ENCODE measurements at places on chromosomes 6 and 20.
A peak's percentile ranks its signal among the peaks of the same experiment; 100 is the strongest.

DNA sequence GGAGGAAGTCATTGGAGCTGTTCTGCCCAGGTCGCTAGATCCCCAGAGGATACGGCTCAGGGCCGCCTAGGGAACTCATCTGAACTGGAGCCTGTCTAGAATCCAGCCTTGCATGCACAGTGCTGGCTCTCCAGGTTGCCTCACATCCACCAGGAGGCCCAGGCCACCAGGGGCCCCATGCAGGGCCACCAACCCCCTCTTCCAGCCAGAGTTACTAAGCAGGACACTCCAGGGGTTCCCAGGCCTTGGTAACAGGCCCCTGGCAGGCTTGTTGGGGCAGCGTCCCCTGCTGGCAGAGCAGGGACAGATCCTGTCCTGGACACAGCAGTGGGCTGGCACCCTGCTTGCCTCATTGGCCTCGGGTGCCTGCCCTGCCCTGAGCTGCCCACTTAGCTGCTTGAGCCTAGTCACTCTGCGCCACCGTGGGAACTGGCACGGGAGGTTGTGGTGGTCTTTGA is 35.3 kb downstream of the EFCAB8 start:
- DNase-seq: peak; percentile 23

DNA sequence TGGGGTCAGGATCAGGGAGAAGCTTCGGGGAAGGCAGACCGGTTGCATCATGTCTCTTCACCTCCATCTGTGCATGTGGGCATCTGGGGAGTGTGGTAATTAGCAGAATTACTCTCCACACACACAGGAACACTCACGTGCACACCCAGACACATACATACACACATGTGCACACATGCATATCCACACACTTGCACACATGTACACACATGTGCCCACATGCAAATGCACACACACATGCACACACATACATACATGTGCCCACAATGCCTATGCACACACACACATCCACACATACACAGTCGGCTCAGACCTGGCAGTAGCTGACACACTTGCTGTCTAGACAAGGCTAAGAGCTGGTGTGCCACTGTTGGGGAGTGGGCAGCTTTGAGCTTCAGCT is 212.3 kb upstream of the PMEPA1 start:
- no peak for DNase-seq

- DNase-seq: no peak
These were observed 70.9 kb upstream of the PLEKHG1 start for GRCh38 chr6:150528648-150529285.

DNA sequence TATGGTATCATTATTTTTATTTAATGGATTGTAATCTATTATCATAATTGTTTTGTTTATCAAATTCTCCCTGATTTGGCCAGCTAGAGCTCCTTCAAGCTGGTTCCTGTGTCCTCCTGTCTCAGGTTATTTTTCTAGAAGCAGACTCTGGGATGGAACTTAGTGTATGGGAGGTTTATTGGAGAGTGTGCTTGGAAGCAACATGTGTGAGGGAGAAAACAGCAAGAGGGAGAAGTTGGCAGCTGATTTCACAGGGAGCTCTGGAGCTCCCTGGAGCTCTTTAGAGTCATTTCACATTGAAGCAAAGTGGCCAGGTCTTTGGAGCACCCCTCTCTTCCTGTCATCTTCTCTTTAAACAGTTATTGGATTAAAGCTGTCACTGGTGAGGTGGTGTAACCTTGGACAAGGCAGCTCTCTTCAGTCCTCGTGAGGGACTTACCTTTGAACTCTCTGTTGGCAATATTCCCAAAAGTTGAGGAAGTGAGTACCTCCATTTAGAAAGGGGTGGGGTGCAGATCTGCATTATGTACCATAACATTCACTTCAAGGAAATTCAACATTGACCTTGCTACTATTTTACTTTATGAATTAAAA is 103.6 kb downstream of the PHF3 start:
- DNase-seq: no peak

DNA sequence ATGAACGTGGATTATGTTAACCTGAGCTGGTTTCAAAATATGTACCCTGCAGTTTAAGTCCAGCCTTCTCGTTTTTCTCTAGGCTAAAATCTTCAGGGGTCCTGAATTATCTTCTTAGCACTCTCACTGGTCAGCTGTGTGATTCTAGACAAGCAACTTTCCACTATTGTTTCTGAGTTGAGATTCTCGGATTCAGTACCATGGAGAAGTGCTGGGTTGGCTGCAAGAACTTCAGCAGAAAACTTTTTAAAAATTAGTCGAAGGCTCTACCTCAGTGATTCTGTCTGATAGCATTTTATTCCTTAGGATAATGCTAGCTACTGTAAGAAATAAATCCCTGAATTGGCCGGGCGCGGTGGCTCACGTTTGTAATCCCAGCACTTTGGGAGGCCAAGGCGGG is 173.7 kb downstream of the GRM1 start:
- DNase-seq: no peak

DNA sequence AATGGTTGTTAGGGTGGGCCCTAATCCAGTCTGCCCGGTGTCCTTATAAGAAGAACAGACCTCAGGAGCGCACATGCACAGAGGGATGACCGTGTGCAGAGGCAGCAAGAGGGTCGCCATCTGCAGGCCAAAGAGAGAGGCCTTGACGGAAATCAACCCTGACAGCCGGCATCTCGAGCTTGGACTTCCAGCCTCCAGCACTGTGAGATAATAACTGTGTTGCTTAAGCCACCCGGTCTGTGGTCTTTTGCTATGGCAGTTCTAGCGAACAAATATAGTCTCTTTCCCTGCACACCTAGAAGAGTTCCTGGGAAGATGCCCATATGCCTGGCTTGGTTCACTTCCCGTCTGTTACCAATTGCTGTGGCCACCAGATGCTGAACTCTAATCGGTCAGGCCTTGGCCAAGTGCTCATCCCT is 35.3 kb upstream of the PTGIS start:
- peak; percentile 85 for DNase-seq

DNA sequence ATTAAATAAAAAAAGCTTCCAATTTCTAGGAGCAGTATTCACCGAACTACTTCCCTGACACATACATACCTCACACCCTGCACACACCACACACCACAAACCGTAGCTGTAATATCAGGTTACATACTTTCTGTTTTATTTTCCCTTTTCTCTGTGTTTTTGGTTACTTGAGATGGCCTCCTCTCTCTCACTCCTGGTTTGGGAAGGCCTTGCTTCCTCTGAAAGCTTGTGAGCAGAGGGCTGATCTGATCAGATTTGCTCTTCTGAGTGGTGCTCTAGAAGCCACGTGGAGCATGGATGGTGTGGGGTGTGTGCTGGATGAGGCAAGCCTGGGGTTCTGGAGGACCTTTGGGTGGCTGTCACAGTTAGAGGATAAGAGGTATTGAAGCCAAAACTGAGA is 20.9 kb downstream of the UTRN start:
- no peak for DNase-seq

DNA sequence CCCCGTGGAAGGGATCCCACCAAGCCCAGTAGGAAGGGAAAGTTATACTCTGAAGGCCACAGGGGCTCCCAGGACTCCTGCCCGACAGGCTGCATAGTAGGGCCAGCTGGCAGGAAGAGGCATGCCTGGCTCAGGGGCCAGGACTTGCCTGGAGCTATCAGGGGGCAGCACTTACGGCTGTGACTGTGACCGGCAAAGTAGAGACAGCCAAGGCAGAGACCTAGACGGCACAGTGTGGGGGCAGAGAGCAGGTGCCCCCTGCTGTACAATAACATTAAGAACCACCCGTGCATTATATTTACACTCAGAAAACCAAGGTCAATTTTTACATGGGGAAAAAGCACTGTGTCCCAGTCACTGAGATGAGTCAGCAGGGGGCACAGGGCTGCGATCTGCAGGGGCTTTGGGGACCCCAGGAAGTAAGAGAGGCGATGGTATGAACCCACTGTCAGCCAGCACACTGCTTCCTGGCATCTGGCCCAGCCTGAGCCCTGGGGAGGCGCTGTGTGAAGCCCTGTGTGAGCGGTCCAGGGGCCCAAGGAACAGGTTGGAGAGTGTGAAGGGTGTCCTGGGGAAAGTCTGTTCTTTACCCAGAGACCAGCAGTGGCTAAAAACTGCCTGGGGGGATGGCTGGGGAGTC is 9.9 kb downstream of the CCDC167 start:
- no peak for DNase-seq

DNA sequence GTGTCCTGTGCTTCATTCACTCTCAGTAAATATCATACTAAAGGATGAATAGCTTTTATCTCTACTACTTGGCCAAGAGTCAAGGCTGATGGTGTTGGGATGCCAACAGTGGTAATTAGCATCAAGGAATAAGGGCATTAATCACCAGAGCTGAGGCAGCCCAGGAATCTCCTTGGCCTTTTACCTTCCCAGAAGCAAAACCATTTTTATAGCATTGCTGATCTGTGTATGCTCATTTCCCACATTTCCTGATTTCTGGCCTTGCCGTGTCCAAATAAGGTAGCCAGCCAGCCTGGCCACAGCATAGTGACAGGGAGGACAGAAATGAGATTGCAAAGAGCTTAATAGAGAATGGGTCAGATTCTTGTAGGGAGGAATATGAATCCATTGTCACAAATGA is 76.7 kb upstream of the FOXO3 start:
- no peak for DNase-seq

GRCh38 chr6:33521489-33522091 is 58.5 kb downstream of the BAK1 start:
- DNase-seq: no peak

DNA sequence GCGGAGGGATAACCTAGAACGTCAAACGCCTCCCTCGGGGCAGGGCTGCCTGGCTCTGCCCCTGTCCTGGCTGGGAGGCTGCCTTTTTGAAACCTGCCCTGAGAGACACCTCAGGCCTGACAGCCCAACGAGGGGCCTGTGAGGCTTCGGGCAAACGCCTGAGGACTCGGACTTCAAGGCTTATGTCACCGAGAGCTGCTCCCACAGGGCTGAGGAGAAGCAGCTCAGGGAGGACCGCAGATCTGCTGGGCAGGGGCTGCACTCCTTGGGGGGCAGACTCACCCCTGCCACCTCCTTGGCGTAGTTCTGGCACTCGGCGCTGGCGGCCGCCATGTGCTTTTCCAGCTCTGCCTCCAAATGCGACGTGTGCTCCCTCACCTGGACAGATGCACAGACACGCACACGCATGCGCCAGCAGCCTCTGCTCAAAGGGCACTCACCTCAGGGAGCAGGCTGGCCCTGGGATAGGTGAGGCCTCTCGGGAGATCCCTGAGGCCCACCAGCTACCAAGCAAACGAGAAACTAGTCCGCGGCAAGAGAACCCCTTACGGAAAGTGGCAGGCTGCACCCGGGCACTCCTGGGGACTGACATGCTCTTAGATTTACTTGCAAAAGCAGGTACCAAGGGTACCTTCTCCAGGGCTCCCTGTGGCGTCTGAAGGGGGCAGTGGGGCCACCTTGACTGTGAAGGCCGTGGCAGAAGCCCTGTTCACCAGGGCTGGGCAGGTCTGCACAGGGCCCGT is 49.6 kb downstream of the DSTN start:
- no peak for DNase-seq

DNA sequence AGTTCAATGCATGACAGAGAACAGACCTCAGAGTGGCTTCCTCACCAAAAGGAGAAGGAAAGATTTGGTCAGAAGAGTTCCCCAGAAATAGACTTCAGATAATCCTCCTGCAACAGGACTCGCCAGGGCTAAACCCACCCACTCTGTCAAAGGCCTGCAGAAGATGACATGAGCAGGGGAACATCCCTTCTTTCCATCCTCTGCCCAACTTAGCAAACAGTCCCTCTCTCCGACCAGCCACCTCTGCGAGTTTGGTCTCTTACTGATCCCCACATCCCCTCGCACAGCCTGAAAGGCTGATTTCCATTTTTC is 7.5 kb downstream of the NFATC2 start:
- no peak for DNase-seq

DNA sequence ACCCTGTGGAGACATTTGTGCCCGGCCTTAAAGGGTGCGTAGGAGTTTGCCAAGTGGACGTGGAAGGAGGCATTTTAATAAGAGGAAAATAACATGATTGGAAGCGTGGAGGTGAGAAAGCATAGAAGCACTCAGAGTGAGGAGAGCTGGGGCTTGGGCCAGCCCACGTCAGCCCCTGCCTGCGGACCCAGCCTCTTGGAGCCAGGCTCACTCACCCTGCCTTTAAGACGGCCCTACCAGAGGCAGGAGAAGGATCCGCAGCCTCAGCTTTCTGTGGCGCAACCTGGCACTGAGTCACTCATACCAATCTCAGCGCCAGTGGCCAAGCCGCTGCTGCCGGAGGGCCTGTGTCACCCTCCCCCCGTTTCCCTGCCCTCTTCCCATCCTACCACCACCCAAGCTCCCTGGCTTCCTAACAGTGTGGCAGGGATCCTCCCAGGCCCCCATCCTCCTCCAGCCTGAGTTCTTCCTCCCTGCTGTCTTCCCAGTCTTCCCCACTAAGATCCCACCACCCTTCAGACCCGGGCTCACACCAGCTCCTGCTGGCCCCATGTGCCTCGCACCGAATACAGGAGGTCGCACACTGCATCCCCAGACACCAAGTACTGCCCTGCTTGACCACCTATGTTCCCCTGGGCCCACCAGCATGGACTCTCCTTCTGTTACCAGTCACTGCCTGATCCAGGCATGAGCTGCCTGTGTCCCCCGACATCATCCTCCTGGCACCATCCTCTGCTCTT is 285.2 kb downstream of the UST start:
- DNase-seq: no peak

- DNase-seq: no peak
These were observed 55.0 kb upstream of the DACT2 start for GRCh38 chr6:168374541-168375071.

GRCh38 chr6:126180585-126180984 is 159.3 kb upstream of the CENPW start:
- no peak for DNase-seq
